ENCODE measurements at places on chromosomes 2 and 18.

DNA sequence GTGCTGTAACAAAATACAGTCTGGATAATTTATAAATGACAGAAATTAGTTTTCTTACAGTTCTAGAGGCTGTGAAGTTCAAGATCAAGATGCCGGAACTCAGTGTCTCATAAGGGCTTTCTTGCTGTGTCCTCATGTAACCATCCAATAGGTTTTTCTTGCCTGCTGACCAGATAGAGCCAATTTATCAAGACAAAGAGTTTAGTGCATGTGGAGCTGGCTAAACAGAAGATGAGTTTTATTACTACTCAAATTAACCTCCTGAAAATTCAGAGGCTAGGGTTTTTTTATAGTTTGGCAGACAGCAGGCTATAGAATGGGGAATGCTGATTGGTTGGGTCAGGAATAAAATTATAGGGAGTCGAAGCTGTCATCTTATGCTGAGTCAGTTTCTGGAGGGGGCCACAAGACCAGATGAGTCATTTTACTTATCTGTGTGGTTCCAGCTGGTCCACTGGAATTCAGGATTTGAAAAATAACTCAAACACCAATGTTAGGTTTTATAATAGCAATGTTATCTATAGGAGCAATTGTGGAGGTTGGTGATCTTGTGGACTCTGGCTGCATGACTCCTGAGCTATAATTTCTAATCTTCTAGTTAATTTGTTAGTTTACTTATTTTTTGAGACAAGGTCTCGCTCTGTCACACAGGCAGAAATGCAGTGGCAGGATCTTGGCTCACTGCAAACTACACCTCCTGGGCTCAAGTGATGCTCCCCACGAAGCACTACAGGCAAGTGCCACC lies 3.2 kb upstream of the PDK1 start:
- DNase-seq = no peak

GRCh38 chr18:79397247-79397829 lies 1.6 kb downstream of the NFATC1 start:
- peak; percentile 40 for DNase-seq

GRCh38 chr2:213149294-213149875 lies 2.0 kb downstream of the IKZF2 start:
- no peak for DNase-seq

DNA sequence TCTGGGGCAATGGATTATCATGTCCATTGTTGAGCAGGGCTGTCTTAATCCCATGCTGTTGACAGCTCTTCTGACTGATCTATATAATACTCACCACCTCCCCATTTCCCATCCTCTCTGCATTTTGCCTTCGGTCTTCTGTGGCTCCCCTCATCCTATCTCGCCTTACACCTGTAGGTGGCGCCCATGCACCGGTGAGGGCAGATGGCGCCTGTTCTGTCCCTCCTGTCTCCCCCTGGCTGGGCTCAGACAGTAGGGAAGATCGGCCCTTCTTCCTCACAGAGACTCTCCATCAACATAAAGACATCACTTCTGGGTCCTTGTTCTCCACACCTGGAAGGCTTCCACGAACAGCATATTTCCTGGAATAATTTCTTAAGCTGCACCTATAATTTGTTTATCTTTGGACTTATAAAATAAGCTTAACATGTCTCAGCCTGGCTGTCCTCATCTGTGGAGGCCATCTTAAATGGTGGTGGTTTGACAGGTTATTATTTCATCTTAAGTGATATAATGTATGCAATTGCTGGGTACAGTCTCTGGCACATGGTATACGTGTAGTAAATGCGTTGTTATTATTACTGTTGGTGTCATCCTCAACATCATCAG lies 10.9 kb upstream of the CDH20 start:
- peak; percentile 65 for DNase-seq

DNA sequence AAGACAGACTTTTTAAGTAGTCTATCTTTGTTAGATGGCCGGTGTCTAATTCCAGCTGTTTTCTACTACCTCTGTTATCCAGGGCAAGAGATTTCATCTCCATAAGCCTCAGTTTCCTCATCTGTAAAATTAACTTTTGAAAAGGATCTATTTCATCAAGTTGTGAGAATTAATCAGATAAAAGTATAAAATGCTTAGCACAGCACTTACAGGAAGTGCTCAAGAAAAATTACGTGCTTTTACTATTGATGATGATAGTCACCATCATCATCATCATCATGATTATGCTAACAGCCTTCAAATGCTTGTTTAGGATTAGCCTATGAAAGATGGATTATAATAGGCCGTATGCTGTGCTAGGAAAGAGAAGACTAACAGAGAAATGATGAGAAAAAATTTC lies 76.2 kb downstream of the CYRIA start:
- DNase-seq = no peak

- DNase-seq = no peak
Observed at GRCh38 chr2:206611736-206612135, 30.6 kb upstream of the FAM237A start.

- DNase-seq = no peak
Observed at GRCh38 chr2:192313773-192314172, 119.0 kb upstream of the TMEFF2 start.

- DNase-seq = no peak
Observed at GRCh38 chr18:21300035-21300907, 58.2 kb downstream of the GREB1L start.

DNA sequence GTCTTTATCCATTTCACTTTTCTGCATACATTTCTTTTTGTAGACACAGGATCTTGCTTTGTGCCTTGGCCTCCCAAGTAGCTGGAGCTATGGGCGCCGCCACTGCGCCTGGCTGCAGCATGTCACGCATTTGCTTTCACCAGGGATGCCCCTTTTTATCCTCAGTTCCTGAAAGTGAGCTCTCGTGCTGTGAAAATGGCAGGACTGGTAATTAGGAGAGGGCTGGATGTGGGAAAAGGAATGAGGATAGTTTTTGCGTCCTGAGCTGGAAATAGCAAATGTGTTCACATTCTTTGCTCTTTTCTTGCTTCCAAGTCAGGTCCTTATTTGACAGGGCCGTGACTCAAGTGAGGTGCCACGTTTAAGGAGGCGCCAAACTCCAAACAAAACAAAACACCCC lies 104.6 kb downstream of the LDLRAD4 start:
- DNase-seq = no peak

DNA sequence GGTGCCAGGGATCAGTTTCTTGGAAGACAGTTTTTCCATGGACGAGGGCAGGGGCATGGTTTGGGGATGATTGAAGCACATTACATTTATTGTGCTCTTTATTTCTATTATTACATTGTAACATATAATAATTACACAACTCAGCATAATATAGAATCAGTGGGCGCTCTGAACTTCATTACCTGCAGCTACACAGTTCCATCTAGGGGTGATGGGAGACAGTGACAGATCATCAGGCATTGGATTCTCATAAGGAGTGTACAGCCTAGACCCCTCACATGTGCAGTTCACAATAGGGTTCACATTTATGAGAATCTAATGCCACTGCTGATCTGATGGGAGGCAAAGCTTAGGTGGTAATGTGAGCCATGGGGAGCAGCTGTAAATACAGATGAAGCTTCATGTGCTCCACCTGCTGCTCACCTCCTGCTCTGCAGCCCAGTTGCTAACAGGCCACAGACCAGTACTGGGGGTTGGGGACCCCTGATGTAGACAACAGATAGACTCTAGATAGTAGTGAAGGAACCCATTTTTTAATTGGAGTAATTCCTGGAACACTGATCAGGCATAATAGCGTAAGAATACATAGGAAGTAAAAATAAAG lies 41.5 kb upstream of the MC4R start:
- no peak for DNase-seq

GRCh38 chr2:3830796-3831195 lies 127.4 kb downstream of the DCDC2C start:
- DNase-seq = no peak

DNA sequence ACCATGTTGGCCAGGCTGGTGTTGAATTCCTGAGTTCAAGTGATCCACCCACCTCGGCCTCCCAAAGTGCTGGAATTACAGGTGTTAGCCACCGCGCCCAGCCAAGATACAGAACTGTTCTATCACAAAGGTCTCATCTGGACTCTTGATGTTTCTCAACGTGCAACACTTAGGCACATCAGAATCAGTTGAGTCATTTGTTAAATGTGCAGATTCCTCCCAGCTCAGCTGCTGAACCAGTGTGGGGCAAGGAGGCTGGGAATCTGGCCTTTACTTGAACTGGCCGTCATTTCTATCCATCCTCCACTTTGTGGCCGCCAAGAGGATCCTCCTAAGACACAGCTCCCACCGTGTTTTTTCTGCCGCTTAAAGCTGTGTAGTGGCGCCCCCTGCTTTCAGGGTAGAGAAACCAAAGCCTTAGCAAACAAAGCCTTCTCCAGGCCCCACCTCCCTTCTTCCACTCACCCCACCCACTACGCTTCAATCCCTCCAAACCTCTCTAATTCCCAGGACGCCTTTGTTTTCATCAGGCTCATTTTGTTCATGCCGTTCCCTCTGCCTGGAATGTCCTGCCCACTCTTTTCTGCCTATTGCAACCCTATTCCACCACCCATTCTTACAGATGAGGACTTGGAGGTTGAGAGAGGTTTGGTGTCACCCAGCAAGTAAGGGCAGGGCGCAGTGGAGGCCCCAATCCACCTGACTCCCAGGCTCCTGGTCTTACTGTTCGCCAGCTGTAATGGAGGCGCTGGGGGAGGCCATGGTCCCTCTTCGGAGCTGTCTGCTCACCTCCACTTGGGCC lies 776 bp upstream of the SPEG start:
- DNase-seq = no peak

DNA sequence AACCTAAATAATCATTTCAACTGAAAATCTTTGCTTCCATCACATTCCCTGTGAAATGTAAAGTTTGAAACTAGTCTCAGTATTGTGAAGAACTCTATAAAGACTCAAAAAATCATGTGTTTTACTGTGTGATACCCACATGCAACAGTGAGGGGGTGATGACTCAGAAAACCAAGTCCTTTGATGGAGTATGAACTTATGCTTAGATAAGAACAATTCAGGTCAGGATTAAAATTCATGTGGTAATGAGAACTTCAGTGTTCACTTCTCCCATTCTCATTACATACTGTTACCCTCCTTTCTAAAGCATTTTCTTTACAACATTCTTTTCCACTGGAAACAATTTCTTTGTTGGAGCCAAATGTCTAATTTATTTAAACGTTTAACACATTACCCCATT lies 360.2 kb downstream of the FSIP2 start:
- DNase-seq = no peak

DNA sequence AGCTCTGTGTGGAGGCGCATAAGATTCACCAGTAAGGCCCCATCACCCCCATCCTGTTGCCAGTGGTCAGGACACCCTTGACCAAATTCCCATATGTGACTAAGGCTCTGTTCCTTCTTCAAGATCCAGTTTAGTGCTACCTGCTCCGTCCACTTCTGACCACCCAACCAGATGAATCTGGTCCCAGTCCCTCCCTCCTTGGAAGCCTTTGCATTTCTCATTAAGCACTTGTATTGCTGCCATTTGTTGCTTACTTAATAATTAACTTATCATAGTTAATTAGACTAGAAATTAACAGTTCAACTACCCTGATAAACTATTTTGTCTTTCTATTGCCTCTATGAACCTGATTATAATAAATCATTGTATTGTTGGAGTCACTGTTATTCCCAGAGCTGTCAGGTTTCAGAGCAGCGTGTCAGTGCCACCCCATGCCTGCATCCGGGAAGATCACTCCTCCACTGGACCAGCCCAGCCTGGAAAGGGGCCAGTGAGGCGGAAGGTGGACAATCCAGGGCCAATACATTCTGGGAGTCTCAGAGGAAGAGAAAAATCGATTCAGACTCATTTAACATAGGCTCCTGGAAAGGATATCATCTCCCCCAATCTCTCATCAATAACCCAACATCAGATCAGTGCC lies 9.5 kb upstream of the NAT8 start:
- DNase-seq = no peak

- no peak for DNase-seq
Observed at GRCh38 chr2:1079873-1080799, 129.5 kb downstream of the SNTG2 start.

DNA sequence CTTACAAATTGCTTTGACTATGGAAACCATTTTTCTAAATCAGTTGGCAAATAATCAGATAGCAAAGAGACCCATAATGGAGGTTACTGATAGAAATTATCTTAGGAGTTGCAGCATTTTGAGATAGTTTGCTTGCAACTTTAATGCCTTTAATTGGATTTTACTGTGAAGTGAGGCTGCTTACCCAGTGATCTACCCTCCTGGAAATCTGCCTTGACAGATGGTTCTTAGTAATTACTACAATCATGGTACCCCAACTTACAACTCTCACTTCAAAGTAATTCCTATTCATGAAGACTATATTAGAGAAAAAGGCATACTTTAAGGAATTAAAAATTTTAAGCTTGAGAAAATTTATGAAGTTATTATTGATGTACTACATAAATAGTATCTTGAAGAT lies 1288.6 kb upstream of the CDH2 start:
- no peak for DNase-seq

GRCh38 chr2:16067866-16068551 lies 127.7 kb downstream of the MYCN start:
- DNase-seq = no peak

GRCh38 chr2:152580714-152581113 lies 136.5 kb downstream of the PRPF40A start:
- no peak for DNase-seq

GRCh38 chr18:37396971-37397720 lies 168.5 kb downstream of the CELF4 start:
- no peak for DNase-seq

DNA sequence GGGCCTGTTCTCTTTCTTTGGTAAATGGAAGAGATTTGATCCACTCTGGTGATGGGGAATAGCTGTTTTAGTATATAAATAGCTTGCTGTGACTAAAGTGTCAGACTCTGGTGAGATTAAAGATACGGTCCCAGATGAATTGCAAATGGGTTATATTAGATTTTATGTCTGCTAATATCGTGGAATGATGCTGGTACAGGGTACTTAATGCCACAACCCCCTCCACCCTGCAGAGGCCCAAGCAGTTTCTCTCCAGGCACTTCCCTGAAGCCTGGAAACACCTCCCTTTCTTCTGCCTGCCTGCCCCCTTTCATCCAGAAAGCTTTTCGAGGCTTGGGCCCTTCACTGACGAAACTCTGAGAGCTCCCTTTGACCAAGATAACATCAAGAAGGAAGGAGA lies 21.4 kb upstream of the RFX8 start:
- no peak for DNase-seq

DNA sequence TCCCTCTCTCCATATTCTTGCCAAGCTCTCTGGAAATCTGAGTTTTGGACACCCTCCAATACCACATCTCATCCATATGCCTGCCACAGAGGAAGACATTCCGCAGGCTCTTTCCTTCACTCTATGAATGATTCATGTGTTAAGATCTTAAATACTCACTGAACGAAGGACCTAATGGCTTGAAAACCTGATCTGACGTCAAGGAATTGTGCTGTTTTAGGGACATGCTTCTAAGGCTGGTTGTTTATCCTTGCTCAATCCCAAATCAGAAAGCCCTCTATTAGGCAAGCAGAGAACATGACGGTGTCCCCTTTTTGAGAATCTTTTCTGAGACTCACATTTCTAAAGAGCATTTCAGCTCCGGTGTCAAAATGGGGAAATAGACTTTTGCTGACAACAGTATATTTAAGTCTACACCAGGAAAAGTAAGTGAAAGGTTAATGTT lies 83.7 kb upstream of the GALNT5 start:
- DNase-seq = no peak

All from upper lobe of right lung (tissue), 1 donor.